Testis (tissue), 5 donors: ENCODE measurements at places on chromosomes 4 and X. TPM values are rescaled to one million over a fixed set of nuclear protein-coding genes. Genes with fewer than 3 reads are reported as not detected.
A peak's percentile ranks its signal among the peaks of the same experiment; 100 is the strongest.

GRCh38 chr4:110071466-110071865 lies 126.9 kb downstream of the ELOVL6 start:
- no peaks in the 10 kb centered on the region for H3K36me3 ChIP-seq
- H3K4me3 ChIP-seq = no peak overlapping the region
- DNase-seq = no peak
- H3K4me1 ChIP-seq = no peaks in the 10 kb centered on the region
- H3K27me3 ChIP-seq = no peaks in the 10 kb centered on the region
- H3K27ac ChIP-seq = no peak overlapping the region

DNA sequence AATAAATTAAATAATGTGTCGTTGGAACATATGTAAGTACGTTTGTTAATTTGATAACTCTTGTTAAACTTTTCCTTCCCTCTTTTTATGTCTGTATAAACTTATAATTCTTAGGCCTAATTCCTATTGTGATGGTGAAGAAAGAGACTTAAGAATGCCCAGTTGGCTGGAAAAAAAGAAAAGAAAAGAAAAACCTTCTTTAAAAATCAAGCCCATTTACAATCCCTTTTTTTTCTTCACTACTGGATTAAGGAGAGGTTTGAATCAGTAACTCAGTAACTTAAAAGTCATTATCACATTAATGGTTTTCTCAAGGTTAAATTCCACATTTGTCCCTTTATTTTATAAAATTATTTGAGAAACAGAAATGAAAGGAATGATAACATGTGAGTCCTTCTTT lies 253.3 kb upstream of the MAGEB2 start:
- DNase-seq = no peak
- H3K4me3 ChIP-seq = no peak overlapping the region
- no peak overlapping the region for H3K27ac ChIP-seq
- no peaks in the 10 kb centered on the region for H3K27me3 ChIP-seq
- H3K4me1 ChIP-seq = no peaks in the 10 kb centered on the region

GRCh38 chrX:68989865-68990606 lies 161.2 kb downstream of the EFNB1 start:
- peak; percentile 32 for DNase-seq
- no peak overlapping the region for H3K27ac ChIP-seq
- no peaks in the 10 kb centered on the region for H3K27me3 ChIP-seq
- no peak overlapping the region for H3K4me3 ChIP-seq

The OGT gene
- 113 TPM for total RNA-seq

GRCh38 chr4:116328261-116328860 lies 757.0 kb downstream of the TRAM1L1 start:
- no peak overlapping the region for H3K4me3 ChIP-seq
- H3K27ac ChIP-seq = no peak overlapping the region
- no peaks in the 10 kb centered on the region for H3K36me3 ChIP-seq
- no peak for DNase-seq
- H3K27me3 ChIP-seq = no peaks in the 10 kb centered on the region

The GPC4 gene
- 13.8 TPM for total RNA-seq

The GAGE12F gene
- 2.4 TPM for total RNA-seq

DNA sequence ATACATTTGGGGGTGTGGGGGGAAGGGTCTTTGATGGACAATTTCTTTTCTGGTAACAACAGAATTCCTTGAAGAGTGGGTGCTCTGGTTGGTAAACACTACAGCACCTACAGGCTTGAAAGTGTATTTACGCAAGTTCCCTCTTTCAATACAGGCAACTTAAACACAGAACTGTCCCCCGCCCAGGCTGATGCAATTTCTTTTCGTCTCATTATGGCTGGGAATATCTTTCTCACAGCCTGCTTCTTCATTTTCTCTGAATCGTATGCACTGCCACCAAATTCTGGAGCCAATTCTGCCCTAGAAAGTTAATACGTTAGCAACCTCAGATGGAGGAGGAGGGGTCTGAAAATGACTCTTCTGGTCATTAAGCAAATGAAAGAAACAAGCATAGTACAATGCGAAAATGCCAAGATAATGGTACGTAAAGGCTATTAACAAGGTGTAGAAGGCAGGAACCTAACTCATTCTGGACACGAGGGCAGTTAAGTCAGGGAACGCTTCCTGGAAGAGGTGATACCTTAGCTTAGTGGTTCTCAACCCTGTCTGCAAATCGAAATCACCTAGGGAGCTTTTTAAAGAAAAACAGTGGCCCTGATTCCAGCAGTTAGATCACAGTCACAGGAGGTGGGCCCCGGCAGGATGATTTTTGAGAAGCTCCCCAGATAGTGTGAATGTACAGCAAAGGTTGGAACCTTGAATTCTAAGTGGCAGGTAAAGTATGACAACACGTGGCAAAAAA lies 1.0 kb downstream of the AGA start:
- peak overlapping the region; percentile 88 for H3K27ac ChIP-seq
- H3K4me1 ChIP-seq = no peaks in the 10 kb centered on the region
- H3K27me3 ChIP-seq = no peaks in the 10 kb centered on the region
- peak overlapping the region; percentile 60 for H3K4me3 ChIP-seq

The MAB21L2 gene
- total RNA-seq = not detected

DNA sequence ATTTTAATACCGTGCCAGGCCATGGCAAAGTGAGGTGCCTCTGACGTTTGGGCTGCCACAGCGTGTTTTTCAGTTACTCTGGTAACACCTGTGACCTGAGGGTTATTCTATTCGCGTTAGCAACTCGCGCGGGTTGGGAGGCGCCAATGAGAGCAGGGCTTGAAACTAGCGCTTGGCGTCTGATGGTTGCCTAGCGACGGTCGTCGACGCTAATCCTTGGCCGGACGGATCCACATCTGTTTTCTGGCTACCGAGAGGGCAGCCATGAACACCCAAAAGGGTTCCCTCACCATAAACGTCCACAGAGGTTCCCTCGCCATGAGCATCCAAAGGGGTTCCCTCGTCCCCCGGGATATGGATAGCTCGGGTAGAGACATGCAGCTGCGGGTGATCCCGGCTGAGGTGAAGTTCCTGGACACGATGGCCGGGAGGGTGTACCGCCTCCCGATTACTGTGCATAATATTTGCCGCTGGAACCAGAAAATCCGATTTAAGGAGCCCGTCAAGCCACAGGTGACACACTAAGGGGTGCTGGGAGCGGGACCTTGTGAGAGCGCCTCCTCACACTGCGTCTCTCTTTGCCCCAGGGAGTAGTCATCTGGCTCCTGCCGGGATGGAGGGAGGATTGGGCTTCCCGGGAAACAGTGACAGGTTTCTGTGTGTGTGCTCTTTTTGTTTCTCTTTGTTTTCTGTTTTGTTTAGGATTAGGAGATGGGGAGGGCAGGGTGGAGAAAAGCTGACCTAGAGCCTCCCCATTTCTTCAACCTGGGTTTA lies at the start of gene CFAP47:
Gene CFAP47, plus strand, starts transcription at position 199 of the 774 bp plus-strand sequence. Its CDS starts 66 bp downstream, at position 265.
- no peaks in the 10 kb centered on the region for H3K36me3 ChIP-seq
- no peak within 1 kb of the TSS for H3K27ac ChIP-seq
- H3K4me3 ChIP-seq = no peak within 1 kb of the TSS
- H3K4me1 ChIP-seq = no peaks in the 10 kb centered on the region

DNA sequence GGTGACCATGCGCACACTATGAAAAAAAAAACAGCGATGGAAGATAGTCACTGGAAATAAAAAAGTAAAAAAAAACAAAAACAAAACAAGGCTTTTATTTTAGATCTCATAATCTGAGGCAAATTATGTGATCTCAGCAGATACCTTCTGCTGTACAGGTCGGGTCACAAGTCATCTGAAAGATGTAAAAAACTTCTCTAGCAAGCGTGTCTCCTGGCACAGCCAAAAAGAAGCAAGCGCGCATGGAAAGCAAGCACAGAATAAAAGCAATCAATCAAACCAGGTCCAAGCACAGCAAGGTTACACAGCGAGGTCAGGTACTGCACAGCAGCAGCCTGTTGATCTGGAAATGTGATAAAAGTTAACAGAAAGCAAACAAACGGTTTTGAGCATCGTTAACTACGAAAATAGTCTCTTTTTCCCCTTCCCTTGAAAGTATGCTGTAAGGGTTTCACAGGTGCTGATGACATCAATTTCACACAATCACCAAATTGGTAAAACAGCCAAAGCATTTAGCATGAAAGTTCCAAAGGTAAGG lies 79.3 kb upstream of the MTNR1A start:
- no peaks in the 10 kb centered on the region for H3K4me1 ChIP-seq
- DNase-seq = no peak
- H3K27me3 ChIP-seq = no peaks in the 10 kb centered on the region
- no peaks in the 10 kb centered on the region for H3K36me3 ChIP-seq
- H3K27ac ChIP-seq = no peak overlapping the region

The DSPP gene
- not detected for total RNA-seq

- no peaks in the 10 kb centered on the region for H3K36me3 ChIP-seq
- peaks cover 23% of the 10 kb centered on the region for H3K4me1 ChIP-seq
- DNase-seq = no peak
Measured at GRCh38 chr4:30716158-30716557, 4.0 kb upstream of the PCDH7 start.

- no peaks in the 10 kb centered on the region for H3K27me3 ChIP-seq
- no peaks in the 10 kb centered on the region for H3K36me3 ChIP-seq
- no peaks in the 10 kb centered on the region for H3K4me1 ChIP-seq
- no peak overlapping the region for H3K27ac ChIP-seq
Measured at GRCh38 chrX:45783002-45783401, 582.3 kb upstream of the DIPK2B start.

The UGT2A1 gene
- 0.12 TPM for total RNA-seq

DNA sequence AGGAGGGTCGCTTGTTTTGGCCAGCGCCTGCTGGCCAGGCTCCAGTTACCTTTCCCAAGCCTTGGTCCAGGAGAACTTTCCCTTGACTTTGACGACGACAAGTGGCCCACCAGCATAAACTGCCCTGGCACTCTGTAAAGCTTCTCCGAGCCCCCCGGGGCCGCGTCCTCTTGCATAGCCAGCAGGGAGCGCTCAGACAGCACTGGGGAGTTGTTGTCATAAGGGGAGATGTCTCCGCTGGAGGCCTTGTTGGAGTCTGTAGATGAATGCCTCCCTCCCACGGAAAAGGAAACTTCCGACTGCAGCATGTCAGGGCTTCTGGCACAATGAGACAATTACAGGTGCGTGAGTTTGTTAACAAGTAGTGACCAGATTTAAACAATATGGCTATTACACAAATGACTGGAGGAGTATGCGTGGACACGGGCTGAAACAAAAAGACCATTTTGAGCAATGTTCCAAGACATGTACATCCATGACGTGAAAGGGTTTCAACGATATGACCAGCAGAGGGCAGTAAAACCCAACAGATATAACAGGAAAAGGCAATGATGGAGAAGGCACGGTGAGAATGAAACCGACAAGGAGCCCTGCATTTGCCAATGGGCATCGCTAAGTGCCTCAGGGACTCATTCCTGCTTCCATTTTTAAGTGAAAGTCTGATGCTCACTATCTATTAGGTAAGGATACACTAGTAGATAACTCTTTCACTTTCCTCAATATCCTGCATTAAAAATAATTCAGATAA lies 33.0 kb downstream of the HCCS start:
- H3K27ac ChIP-seq = no peak overlapping the region
- no peaks in the 10 kb centered on the region for H3K4me1 ChIP-seq
- no peaks in the 10 kb centered on the region for H3K36me3 ChIP-seq
- H3K27me3 ChIP-seq = no peaks in the 10 kb centered on the region

The IL2 gene
- total RNA-seq = not detected

GRCh38 chr4:73309211-73309610 lies 50.6 kb upstream of the ANKRD17 start:
- no peak overlapping the region for H3K4me3 ChIP-seq
- no peaks in the 10 kb centered on the region for H3K4me1 ChIP-seq
- H3K27ac ChIP-seq = no peak overlapping the region
- no peak for DNase-seq
- no peaks in the 10 kb centered on the region for H3K27me3 ChIP-seq

DNA sequence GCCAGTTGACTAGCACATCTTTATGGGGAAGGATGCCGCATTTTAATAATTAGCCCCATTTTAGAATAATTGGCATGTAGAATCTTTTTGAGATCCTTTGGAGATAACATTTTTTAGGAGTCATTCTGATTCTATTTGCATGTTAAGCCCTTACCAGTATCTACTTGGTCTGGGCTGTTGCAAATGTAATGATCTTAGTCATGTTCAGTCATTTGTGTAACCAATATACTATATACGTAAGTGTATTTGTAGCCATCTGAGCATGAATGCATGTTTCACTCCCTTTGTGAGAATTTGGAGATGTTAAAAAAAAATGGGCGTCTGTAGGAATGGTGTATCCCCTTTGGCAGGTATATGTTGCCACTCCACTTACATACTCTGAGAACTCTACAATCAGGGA lies 119.1 kb downstream of the TEX13A start:
- no peak overlapping the region for H3K4me3 ChIP-seq
- no peaks in the 10 kb centered on the region for H3K36me3 ChIP-seq
- no peak for DNase-seq
- H3K4me1 ChIP-seq = no peaks in the 10 kb centered on the region

The INTS6L gene
- 41.3 TPM for total RNA-seq

The BMP3 gene
- 0.16 TPM for total RNA-seq

The EFNB1 gene
- 14.6 TPM for total RNA-seq

The SAGE1 gene
- total RNA-seq = 5.5 TPM

The FAM47A gene
- total RNA-seq = 1.9 TPM

GRCh38 chrX:109918753-109919152 lies 84.2 kb upstream of the TMEM164 start:
- H3K27me3 ChIP-seq = no peaks in the 10 kb centered on the region
- DNase-seq = no peak
- no peak overlapping the region for H3K27ac ChIP-seq
- H3K4me1 ChIP-seq = no peaks in the 10 kb centered on the region
- H3K36me3 ChIP-seq = no peaks in the 10 kb centered on the region

DNA sequence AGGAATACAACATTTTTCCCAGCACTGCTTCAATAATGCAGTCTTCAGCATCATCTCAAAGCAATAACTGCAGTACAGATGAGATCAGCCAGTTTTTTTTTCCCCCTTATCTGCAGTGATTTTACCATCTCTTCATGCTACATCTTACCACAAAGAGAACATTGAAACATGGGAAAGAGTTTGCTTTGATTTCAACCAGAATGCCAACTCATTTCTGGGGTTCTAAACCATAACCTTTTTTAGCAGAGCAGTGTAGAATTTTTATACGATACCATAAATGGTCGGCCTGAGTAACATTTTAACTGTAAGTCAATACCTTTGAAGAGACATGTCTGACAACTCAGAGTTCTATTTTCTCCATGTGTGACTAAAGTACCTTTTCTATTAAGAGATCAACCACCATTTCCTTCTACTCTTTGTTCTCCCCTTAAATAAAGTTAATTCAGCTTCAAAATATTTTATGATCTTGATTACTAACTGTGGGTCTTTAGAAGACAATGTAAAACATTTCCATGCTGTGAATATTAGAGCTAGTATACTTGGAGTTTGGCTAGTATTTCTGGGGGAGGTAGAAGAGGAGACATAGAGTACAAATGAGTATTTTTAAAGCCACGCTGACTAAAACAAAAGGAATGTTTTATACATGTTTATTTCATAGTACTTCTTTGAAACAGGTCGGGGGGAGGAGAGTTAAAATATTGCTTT lies 69.1 kb downstream of the TET2 start:
- no peaks in the 10 kb centered on the region for H3K27me3 ChIP-seq
- no peak overlapping the region for H3K4me3 ChIP-seq
- H3K4me1 ChIP-seq = no peaks in the 10 kb centered on the region
- no peaks in the 10 kb centered on the region for H3K36me3 ChIP-seq
- no peak overlapping the region for H3K27ac ChIP-seq

The VCX3A gene
- total RNA-seq = 110 TPM

- H3K27me3 ChIP-seq = no peaks in the 10 kb centered on the region
- H3K4me1 ChIP-seq = no peaks in the 10 kb centered on the region
- H3K36me3 ChIP-seq = no peaks in the 10 kb centered on the region
- no peak overlapping the region for H3K4me3 ChIP-seq
Measured at GRCh38 chrX:13448941-13449340, 120.5 kb upstream of the EGFL6 start.

The ACE2 gene
- total RNA-seq = 116 TPM
